LHCN-M2 (cell line): ENCODE measurements at places on chromosomes 2 and 18. TPM values are rescaled to one million over a fixed set of nuclear protein-coding genes. Genes with fewer than 3 reads are reported as not detected.

Gene SPEG
- total RNA-seq, result 36.2 and 41.5 TPM in 2 replicates

Gene APCDD1
- total RNA-seq, result 3.1 and 8.2 TPM in 2 replicates

DNA sequence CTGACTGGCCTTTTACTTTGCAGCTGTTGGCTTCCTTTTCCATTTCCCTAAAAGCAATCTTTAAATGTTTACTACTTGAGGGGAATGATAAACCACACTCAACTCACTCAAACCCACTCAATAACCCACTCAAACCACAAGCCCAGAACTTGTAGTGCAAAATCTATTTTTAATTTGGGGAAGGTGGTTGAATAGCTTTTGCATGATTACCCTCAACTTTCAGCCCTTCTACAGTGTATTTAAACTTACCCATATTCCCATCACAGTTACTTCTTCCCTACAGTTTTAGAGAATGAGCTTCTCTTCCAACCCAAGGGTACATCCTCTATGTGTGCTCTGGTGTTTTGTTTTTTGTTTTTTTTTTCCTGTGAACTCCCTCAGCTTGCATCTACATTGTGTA lies 636.1 kb downstream of the TDRD15 start:
- DNase-seq, result no peak

- DNase-seq, result no peak
Measured at GRCh38 chr2:71780162-71780561, 326.8 kb downstream of the DYSF start.

- no peak for DNase-seq
Measured at GRCh38 chr2:49045083-49045482, 109.2 kb downstream of the FSHR start.

Gene STPG4
- 0.17 and 0.19 TPM in 2 replicates for total RNA-seq

GRCh38 chr2:101204400-101205115 lies 48.1 kb upstream of the CNOT11 start:
- DNase-seq, result no peak

DNA sequence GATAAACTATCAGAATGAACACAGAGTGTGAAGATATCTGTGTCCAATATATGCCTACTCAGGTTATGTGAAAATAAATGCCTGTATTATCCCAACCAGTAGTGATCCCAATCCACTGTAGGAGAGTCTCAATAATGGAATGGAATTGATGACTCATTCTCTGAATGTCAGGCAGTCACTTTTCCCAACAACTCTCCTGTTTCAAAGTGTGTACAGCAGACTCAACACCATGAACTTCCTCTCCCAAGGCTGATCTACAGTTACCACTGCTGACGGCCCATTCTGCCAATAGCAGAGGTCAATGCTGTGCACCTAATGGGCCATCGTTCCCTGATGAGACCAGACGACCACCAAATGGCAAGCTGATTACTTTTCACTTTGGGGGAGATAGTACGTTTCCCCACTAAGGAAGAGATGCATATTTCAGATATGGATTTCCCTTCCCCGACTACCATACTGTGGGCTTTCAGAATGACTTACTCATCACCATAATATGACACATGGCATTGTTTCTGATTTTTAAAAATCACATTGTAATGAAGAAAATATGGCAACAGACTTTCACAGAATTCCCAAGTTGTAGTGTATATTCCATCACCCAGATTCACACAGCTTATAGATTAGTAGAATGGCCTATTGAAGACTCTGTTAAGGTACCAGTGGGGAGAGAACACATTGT lies 601.7 kb upstream of the VRK2 start:
- DNase-seq, result peak; percentile 26

- peak; percentile 37 for DNase-seq
Measured at GRCh38 chr2:179467111-179467510, 202.5 kb upstream of the SESTD1 start.

Gene RAB6C
- total RNA-seq, result not detected in 2 replicates

- no peak for DNase-seq
Measured at GRCh38 chr2:191180276-191180675, 29.5 kb upstream of the STAT4 start.

DNA sequence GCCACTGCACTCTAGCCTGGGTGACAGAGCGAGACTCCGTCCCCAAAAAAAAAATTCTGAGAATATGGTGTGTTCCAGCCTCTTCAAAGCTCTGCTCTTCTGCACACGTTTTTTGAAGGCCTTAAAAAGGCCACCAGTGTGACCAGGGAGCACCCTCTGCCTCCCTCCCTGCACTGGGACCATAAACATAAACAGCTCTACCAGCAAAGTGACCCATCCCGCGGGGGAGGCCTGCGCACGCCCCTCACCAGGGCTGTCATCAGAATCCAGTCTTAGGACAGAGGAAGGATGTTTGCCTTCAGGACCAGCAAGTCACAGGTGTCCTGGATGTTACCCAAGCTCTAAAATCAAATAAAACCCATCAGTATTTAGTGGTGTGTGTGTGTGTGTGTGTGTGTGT lies 23.2 kb upstream of the B3GNT7 start:
- no peak for DNase-seq

DNA sequence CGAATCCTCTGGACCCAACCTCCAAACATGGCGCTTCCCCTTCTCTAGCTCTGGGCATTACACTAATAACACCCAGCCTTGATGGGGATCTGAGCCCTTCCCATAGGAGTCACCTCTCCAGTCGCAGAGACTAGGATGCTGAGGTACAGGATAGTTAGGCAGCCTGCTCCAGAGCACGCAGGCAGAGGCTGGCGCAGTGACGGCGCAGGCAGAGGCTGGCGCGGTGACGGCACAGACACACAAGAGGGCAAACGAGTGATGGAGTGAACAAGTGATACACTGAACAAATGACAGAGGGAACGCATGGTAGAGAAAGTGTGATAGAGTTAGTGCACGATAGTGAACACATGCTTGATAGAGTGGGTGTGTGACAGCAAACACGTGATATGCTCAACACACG lies 518.5 kb downstream of the EIPR1 start:
- no peak for DNase-seq

Gene PROC
- not detected in 2 replicates for total RNA-seq

Gene EDAR
- total RNA-seq, result not detected in 2 replicates

DNA sequence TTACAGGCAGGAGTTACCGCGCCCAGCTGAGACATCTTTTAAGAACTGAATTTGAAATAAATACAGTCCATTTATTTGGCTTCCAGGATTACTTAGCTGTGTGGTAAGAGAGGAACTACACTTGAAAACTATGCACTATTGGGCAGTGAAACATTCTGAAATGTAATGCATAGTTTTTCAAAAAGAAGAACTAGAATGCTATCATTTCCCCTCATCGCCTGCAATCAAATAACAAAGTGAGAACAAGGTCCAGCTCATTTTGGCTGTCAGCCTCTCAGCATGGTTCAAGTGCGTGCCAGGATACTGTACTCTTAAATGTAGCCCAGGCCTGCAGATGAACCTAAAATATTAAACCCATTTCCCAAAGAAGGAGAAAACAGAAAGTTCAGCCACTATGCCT lies 76.6 kb upstream of the ARL5A start:
- no peak for DNase-seq

DNA sequence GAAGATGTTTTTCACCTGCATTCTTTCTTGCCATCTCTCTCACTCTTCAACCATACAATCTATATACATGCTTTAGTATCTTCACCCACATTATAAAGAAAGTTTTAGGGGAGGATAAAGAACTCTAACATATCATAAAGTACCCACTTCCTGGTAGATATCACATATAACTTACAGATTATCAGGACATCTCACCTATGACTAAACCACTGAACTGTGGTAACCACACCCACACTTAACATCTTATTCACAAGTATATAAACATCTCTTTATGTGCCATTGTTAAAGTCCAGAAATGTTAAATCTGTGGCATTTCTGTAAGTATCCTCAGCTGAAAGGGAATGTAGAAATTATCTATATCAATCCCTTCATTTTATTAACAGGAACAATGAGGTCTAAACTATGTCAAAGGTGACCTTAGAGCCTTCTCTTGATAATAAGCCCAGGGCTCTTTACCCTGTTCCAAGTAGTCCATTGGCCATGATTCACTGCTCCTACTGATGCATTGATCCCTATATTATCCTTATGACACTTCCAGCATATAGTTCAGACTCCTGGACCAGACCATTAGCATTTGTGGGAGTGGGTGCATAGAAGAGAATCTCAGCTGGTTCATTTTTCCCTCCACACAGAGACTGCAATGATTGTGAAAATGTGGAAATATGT lies 182.4 kb downstream of the SUCLG1 start:
- no peak for DNase-seq
